ENCODE measurements at places on chromosomes 4 and X.

GRCh38 chr4:74267998-74268606 is 40.2 kb upstream of the EPGN start:
- no peak for DNase-seq

- no peak for DNase-seq
These were observed 141.8 kb downstream of the RASL11B start for GRCh38 chr4:53003959-53004358.

DNA sequence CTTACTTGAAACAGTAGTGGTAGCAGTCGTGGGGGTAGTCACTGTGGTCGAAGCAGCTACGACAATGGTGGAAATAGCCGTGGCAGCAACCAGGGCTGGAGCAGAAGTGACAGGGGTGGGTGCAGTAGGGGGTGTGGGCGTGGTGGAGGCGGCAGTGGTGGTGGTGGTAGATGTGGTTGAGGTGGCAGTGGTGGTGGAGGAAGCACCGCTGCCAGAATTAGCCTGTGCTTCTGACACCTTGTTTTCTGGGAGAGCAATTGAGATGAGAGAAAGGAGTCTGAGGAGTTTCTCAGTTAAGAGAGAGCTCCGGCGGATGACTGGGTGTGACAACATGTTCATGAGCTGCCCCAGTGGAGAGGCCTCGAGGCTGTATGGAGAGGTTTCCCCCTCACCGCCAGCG is 113.5 kb upstream of the HSD17B10 start:
- DNase-seq = no peak

GRCh38 chr4:140268186-140268841 is 105.1 kb upstream of the SCOC start:
- DNase-seq = no peak

- no peak for DNase-seq
These were observed 112.7 kb downstream of the BCOR start for GRCh38 chrX:39985071-39985470.

DNA sequence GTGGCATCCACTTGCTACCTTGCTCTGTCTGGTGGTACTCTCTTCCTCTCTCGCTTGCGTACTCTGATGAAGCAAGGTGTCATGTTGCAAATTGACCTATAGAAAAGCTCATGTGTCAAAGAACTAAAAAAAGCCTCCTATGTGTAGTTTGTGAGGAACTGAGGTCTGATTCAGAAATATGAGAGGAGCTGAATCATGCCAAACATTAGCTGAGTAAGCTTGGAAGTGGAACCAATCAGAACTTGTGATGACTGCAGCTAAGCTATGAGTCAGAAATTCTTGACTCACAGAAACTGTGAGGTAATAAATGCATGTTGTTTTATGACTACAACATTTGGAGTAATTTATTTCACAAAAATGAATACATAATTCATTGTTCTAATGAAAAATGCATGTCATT is 2138.8 kb downstream of the PCDH7 start:
- no peak for DNase-seq

- no peak for DNase-seq
These were observed 28.5 kb upstream of the COX18 start for GRCh38 chr4:73098016-73098415.
